Activated CD8-positive, alpha-beta memory T cell treated with anti-CD3 and anti-CD28 coated beads for 1 hour (primary cell): ENCODE measurements at places on chromosomes 7 and 10.

DNA sequence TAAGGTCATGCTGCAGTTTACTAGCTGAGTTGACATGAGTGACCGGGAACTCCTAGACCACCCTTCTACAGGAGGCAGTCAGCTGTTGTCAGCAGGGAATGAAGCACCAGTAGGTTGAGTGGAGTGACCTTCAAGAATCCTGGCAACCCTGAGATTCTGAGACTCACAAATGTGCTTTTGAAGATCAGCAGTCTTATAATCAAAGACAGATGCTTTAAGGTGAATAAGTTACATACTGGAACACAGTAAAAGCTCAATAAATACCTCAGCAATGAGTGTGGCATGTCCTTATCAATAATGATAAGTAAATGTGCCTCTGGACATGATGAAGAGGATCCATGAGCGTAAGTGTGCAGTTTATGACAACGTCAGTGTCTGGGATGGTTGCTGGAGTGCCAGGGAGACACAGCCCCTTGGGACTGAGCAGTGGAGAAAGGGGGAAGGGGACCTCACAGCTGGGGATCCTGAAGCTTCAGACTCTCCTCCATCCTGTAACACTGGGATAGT lies 11.9 kb upstream of the OR6V1 start:
- no peak for DNase-seq

DNA sequence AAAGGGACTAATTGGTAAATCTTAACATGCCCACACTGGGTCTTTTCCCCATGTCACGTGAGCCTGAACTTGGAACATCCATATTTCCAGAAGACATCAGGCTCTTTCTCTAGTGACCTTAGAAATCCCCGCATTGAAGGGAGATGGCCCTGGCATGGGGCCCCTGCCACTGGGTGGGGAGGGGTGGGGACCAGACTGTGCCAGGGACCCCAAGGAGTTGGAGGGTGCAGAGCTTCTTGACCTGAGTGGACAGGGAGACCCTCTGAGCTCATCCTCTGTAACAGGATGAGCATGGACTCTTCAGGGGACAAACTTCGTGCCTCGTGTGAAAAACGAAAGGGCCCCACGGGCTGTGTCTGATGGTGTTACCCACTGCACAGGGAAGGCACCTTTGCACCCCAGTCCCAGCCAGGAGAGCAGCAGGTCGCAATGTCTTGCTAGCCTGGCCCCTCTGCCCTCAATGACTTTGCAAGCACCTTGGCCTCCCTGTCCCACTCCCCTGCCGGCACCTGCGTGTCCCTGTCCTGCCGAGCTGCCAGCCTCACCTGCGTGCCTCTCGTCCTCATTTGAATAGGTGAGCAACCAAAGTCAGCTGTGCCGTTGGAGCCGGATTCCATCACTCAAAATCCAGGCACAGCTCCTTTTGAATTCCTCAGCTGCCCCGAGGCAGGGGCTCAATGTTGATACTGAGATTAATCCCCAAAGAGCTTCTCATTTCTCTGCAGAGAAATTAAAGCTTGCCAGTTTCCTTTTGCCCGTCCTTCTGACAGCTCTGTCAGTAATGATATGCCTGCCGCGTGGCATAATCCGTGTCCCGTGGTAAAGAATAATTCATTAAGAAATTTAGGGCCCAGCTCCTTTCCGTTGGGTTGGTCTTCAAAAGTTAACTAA lies 234.9 kb downstream of the EBF3 start:
- no peak for DNase-seq

DNA sequence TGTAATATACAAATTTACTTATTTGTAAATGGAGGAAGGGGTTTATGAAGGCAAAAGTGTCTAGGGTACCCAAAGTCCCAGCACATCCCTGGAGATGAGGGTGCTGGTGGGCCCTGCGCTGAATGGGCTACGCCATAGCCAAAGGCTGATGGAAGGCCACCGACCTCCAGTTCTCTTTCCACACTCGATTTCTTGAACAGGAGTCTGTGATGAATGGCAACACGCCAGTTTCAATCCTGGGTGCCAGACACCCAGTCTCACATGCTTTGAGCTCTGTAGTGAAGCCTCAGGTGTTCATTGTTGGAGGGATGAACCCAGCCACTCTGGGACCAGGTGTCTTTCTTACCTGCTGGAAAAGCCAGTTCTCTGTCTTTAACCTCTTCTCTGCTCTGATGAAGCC lies 752 bp downstream of the LRMDA start:
- no peak for DNase-seq

DNA sequence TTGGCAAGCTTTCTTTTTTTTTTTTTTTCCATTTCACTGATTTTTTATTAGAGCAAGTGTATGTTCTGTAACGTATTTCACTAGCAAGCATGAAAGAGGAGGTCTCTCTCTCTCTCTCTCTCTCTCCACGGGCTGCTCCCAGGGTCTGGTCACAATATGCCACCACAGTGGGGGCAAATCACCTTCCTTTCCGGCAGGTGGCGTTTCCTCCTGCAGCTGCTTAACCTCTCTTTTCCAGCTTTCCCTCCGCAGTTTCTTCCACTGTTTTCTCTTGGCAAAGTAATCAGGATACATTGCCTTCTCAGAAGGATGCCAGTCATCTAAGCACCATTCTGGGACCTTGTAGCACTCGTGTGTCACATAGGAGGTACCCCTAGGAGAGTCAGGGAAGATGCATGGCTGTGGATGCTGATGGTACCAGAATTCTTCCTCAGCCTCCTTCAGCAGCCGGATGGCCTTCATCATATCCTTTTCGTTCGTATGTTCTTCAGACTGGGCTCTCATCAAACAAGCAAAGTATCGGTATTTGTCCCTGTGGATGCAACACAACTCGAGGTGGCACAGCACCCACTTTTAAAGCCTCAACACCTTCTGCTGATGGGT lies 197.3 kb upstream of the PODXL start:
- DNase-seq: no peak

- no peak for DNase-seq
Measured at GRCh38 chr7:158141806-158142518, 445.7 kb downstream of the PTPRN2 start.
